ENCODE measurements at places on chromosomes 2 and 18. TPM values are rescaled to one million over a fixed set of nuclear protein-coding genes. Genes with fewer than 3 reads are reported as not detected.

TEX44 gene
- total RNA-seq = 0.44 TPM

TUBA3D gene
- 0.25 TPM for total RNA-seq

FKBP7 gene
- total RNA-seq = 29.4 TPM

LGALSL gene
- 8.5 TPM for total RNA-seq

CXCR1 gene
- not detected for total RNA-seq

TUBB8B gene
- total RNA-seq = 0.63 TPM

ZNF892 gene
- 2.7 TPM for total RNA-seq

REG3G gene
- not detected for total RNA-seq

SERPINB11 gene
- total RNA-seq = 0.32 TPM

RNU2-63P gene
- 12.0 TPM for total RNA-seq

CMPK2 gene
- total RNA-seq = 1.0 TPM

CAVIN2 gene
- 0.33 TPM for total RNA-seq

RESP18 gene
- total RNA-seq = not detected

HNRNPA3 gene
- 173 TPM for total RNA-seq

C18orf54 gene
- 2.5 TPM for total RNA-seq

HTR2B gene
- total RNA-seq = 0.67 TPM

GLI2 gene
- 5.0 TPM for total RNA-seq

SPP2 gene
- 0.53 TPM for total RNA-seq

EMX1 gene
- 1.5 TPM for total RNA-seq

BOLL gene
- 0.57 TPM for total RNA-seq

POTEC gene
- total RNA-seq = not detected

TLX2 gene
- total RNA-seq = 0.77 TPM

PLGLB2 gene
- total RNA-seq = 0.38 TPM

PLCD4 gene
- total RNA-seq = 0.46 TPM

LYPD6 gene
- total RNA-seq = 2.3 TPM

ZSWIM2 gene
- total RNA-seq = not detected

KYNU gene
- 0.31 TPM for total RNA-seq

B4GALT6 gene
- total RNA-seq = 14.2 TPM

HDAC4 gene
- 17.7 TPM for total RNA-seq

ID2 gene
- total RNA-seq = 14.9 TPM

TMEM182 gene
- total RNA-seq = 9.3 TPM
